ENCODE measurements at places on chromosomes 11 and 22.

DNA sequence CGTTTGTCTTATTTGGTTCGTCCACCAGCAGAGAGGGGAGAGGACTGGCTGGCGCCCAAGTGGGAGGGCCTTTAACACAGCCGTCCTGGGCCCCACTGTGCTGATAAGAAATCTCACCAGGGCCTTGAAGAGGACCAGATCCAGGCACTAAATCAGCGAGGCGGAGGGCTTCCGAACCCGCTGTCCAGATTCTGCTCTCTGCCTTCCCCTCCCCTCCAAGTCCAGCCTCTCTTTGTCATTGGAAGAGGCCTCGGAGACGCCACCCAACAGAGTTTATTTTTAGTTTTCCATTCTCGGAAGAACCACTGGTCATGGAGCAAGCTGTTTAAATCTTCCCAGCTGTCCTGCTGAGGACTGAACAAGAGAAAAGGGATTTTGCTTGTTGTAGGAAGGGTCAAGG, 9.3 kb upstream of the FXYD6 start:
- DNase-seq: no peak

DNA sequence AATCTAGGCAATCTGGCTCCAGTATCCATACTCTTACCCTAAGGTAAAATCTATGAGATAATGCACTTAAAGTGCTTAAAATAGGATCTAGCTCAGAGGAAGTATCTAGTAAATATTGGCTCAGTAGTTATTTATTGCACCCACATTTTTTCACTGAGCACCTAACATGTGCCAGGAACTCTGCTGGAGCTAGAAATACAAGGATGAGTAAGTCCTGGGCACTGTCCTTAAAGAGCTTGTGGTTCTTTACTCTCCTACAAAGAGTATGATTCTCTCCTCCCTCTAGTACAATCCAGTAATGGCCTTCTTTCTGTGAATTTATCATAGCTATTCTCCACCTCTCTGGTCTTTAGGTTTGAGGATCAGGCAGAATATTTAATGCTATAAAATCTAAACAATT, 59.2 kb downstream of the DEUP1 start:
- no peak for DNase-seq

DNA sequence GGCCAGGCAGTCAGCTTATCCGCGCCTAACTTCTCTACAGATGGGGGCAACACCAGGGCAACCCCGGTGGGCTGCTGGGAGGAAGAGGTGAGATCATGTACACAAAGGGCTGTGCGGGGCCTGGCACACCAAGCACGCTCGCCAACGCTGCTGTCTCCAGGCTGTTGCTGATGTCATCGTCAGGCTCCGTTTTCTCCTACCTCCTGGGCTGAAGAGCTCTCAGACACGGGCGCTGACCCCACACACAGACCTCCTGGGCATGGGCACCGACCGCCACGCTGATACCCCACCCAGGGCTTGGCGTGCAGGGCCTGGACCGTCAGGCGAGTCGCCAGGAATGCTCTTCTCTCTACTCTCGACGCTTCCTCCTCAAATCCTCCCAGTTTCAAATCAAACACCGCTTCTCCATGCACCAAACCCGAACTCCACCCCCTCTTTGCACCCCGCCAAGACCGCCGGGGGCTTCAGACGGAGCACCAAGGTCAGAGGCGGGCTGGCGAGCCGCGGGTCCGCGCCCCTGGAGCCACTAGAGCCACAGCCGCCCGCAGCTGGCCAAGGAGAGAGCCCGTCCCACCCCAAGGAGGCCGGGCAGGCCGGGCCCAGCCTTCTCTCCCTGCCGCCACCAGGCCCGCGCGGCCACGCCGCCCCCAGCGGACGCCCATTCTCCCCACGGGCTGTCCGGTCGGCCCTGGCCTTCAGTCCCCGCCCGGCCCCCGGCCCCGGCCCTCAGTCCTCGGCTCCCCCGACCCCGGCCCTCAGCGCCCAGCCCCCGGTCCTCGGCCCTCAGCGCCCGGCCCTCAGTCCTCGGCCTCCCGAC, 772 bp downstream of the SBF1 start:
- no peak for DNase-seq

GRCh38 chr22:38298312-38299005, 18.8 kb downstream of the CSNK1E start:
- peak; percentile 41 for DNase-seq

GRCh38 chr11:71444811-71445210, 3.4 kb downstream of the DHCR7 start:
- DNase-seq: no peak

Measured in SK-MEL-5 (cell line).